ENCODE measurements at places on chromosomes 12 and 14.

DNA sequence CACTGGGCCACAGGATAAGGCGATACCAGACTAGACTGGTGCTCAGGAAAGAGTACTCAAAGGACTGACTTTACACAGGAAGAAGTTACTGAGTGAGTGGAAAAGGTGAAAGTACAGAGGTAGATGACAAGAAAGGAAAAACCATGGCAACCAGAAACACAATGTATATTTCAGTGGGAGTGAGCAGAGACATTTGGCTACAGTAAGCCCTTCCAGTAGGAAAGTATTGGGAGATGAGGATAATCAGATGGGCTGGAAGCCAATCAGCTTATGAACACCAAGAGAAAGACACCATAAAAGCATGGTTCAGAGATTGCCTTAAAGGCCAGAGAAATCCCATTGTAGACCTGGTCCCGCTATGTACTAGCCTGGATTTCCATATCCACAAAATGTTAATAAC lies 51.6 kb downstream of the TMTC1 start:
- no peak for DNase-seq

GRCh38 chr12:55694188-55694515 lies 13.6 kb downstream of the ITGA7 start:
- no peak for DNase-seq

DNA sequence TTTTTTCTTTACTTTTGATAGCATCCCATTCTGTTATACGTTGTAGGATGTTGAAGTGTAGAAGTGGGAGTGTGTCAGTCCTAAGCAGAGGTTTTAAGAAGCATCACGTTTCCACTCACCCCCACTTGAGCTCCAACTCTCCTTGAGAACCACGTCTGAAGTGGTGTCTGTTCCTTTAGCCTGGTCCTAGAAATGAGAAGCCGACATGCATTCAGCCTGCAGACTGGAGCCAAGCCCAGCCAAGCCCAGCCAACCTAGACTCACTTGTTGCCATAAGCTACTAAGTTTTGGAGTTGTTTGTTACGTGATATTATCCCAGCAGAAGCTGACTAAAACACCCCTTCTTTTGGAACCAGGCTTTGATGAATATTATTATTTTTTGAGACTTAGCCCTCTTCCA lies 4.4 kb upstream of the ELK3 start:
- DNase-seq: no peak

DNA sequence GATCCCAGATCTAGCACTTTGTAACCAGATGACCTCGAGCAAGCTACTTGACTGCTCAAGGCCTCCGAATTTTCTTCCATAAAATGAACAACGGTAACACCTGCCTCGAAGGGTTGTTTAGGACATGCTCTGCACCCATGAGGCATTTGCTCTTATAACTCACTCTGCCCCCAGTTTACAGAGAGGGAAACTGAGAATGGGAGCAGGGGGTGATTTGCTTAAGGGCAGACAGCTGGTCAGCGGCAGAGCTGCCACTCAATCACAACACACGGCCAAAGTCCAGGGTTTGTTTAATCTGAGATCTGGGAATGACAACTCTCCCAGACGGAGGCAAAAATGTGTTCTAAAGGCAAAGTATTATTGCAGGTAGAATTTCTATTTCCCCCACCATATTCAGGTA lies 156.3 kb downstream of the RIMBP2 start:
- DNase-seq: no peak

DNA sequence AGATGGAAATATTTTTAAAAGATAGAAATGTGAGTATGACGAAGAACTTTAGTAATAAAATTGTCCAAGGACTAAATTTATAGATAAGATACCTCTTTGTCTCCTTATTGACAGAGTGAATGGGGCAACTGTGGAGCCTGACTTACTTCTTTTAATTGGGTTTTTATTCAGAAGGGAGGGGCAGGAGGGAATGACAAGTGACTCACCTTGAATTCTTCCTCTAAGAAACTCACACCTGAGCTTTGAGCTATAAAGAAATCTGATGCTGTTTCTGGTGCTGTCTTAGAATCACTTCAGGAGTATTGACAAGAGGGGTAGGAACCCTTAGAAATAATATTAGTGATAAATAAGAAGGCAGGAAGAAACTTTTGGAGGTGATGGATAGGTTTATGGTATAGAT lies 951 bp downstream of the NR1H4 start:
- no peak for DNase-seq

GRCh38 chr12:105887131-105887530 lies 251.6 kb downstream of the NUAK1 start:
- DNase-seq: no peak

- DNase-seq: no peak
Observed at GRCh38 chr14:98512501-98513251, 759.3 kb downstream of the BCL11B start.

DNA sequence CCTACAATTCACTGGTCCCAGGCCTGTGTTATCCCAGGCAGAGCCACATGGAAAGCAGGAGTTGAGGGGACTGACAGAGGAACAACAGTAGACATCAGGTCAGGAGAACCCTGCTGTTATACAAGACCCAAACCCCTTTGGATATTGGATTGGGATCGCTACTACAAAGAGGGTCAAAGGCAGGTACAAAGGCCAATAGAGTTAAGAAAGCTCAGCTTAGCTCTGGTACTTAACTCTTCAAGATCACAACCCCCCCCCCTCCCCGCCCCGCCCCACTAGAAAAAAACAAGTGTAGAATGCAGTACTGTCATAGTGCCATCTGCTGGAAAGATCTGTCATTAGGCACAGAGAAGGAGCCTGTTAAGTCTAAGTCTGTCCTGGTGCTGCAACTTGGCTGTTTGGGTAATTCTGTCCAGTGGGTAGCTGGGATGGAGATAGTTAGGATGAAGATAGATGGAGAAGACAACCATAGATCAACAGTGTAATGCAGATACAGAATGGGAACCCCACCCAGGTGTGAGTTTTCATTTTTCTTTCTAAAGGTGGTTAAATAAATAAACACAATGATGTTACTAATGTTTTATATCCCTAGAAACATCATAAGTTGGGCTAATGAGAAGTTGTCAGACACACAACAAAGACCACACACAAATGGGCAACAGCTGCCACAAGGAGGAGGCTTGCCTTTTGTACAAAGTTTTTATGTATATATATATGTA lies 17.2 kb downstream of the REM2 start:
- no peak for DNase-seq

DNA sequence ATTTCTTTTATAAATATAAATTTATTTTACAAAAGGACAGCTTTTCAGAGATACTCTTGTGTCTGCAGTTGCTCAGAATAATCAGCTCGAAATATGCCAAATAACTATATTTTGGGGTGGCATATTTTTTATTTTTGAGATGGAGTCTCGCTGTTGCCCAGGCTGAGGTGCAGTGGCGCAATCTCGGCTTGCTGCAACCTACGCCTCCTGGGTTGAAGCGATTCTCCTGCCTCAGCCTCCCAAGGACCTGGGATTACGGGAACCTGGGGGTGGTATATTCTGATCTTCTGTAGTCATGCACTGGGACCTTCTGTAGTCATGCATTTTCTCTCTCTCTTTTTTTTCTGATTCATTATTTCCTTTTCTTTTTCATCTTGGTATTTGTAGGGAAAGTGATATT lies 135.0 kb upstream of the AMIGO2 start:
- DNase-seq: no peak

DNA sequence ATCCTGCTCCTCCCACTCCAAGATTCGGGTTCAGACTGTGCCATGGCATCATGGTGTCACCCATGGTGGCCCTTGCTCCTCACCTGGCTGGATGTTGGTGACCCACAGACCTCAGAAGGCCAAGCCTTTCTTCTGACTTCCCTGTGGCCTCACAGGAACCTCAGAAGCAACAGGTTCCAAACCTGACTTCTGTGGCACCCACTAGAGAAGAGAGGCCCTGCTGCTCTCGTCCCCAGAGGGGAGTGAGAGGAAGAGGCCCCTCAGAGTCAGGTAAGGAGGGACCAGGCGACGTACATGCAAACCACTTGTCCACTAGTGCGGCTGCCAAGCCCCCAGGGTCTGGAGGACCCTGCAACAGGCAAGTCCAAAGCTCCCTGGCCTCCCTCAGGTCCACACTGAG lies 10.4 kb downstream of the CLBA1 start:
- no peak for DNase-seq

GRCh38 chr14:41950428-41951151 lies 343.9 kb downstream of the LRFN5 start:
- DNase-seq: no peak

DNA sequence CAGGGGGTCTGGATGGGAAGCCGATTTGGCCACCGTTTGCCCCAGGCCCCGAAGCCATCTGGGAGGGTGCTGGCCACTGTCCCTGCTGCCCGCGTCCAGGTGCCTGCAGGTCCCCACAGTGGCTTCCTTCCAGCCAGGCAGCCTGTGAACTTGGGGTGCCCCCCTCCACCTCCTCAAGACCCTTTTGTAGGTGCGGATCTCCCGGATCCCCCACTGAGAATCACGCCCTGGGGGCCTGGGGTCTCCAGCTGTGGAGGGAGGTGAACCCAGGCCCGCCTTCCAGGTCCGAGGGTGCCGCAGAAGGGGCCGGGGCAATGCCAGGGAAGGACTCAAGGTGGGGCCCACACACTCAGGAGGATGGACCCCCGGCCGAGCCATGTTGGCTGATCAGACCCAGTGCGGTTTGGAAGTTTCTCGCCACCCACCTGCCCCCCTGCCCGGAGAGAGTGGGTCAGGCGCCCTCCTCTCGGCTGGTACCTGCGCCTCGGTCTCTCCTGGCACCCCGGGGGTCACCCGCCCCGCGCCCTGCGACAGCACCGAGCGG lies 1.7 kb downstream of the MMP17 start:
- no peak for DNase-seq

DNA sequence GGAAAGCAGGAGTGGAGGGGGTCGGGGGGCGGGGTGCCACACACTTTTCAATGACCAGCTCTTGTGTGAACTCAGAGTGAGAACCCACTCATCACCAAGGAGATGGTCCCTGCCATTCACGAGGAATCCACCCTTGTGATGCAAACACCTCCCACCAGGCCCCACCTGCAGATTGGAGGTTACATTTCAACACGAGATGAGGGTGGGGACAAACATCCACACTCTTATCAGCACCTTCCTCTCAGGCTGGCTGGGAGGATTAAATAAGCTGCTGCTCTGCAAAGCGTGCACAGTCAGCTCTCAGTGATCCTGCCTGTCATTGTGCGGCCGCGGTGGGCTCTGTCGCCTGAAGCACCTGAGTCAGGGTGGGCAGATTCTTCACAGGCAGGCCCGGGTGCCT lies 39.7 kb downstream of the AACS start:
- DNase-seq: no peak

GRCh38 chr12:75710361-75711069 lies 199.1 kb upstream of the KRR1 start:
- no peak for DNase-seq

- DNase-seq: no peak
Observed at GRCh38 chr12:43029971-43030370, 440.4 kb upstream of the PRICKLE1 start.

GRCh38 chr14:20569066-20569465 lies 8.2 kb upstream of the RNASE9 start:
- DNase-seq: no peak

DNA sequence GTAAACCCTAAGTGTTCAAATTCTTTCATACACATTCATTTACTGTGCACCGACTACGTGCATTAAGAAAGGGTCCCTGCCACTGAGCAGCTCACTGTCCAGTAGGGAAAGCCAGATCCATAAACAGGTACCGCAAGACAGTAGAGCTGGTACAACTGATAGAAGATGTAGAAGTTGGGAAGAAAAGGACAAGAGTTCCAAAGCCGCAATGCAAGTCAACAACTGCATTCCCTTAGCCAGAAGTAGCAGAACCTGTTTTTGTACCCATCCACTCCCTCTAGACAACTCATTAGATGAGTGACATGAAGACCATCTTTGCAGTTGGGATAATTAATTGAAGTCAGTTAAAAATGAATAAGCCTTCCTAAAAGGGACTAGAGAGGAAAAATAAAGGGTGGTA lies 1.3 kb downstream of the SENP1 start:
- no peak for DNase-seq

DNA sequence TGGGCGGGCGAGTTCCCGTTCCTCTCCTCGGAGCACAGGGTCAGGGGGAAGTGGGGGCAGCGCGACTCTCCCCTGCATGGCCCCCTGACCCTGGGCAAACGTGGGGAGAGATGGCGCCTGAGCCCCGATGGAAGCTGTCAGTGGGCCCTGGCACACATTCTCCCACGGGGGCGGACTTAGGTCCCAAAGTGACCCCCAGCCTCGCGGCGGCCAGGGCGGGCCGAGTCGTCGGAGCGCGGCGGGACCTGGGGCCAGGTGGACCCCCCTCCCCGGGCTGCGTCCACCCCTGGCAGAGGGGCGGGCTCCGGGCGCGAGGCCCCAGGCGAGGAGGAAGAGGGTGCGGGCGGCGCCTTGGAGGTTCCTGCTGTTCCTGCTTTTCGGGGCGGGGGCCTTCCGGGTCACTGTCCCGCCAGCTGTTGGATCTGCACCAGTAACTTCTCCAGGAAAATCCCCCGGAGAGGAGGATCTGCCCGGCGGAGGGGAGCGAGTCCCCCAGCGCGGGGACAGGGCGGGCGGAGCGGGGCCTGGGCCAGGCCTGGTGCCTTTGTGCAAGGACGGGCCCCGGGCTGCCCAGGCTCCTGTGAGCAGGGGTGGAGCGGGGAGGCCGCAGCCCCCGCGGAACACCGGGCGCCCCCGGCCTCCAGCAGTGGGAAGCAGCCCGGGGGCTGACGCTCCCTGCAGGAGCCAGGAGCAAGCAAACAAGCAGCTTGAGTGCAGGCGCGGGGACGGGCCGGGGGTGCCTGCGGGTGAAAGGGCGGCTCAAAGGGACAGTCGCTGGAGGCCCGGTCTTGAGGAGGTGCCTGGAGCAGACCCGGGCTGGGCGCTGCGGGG lies 15.3 kb downstream of the TNFAIP2 start:
- DNase-seq: no peak

DNA sequence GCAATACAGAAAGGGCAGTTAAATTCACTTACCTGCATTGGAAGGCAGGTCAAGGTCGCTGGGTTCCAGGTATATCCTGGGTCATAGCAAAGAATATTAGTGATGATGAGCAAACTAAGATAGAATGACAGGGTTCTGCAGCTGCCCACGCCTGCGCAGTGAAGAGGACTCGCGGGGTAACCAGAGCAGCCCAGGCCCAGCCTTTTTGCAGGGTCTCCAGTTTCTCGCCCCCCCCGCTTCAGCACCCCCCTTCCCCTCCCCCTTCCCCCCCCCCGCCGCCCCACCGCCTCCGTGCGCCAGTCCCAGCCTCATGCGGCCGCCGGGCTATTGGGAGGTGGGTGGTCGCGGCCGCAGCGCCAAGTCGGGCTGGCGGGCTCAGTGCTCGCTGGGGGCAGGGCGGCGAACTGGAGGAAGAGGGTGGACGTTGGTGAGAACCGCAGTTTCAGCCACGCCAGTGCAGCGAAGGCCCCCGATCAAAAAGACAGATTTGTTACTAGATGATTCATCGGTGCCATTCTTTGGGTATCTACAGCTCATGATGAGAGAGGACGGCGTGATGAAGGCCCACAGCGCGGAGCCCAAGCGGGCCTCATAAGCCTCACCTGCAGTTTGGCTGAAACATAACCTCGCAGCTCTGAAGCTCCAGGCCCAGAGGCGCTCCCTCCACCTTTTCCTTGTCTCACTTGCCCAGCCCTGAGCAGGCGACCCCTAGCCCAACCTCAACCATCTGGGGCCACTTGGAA lies 20.2 kb downstream of the SLC2A3 start:
- no peak for DNase-seq

- no peak for DNase-seq
Observed at GRCh38 chr12:113846883-113847755, 119.0 kb downstream of the RBM19 start.
